ENCODE measurements at places on chromosomes 16 and 17.

DNA sequence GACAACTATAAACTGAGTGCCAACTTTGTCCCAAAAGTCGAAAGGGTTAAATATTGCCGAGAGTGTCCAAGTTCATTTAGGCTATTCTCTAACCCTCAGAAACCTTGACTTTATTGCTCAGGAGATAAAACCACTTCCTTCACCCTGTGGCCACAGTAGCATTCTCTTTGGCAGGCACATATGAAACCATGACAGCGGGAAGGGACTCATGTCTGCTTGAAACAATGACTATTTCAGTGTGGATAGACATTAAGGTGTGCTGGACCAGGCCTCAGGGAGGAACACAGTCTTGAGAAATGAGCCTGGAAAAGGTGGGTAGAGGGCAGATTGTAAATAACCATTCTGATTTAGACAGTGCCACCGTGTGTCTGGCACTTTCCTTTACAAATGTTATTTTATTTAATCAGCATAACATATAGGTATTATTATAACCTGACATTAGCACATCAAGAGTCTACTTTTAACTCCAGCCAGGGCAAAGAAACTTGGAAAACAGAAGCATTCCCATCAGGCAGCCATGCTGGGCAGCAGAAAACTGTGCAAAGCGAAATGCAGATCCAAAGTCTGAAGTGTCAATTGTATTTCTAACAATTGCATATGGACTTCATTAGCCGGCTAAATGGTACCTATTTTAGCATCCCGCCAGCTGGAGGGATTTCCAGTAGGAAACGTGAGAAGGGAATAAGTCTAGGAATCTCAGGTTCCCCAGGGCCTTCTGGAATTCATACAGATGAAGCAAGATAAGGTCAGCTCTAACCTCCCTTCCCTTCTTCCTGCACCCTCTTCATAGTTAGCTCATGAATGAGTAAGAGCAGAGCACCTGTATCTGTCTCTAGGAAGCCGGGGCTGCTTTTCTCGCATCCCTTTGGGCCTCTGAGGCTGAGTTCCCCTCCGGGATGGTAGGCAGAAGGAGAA, 212.8 kb upstream of the ELAC2 start:
- no peak for DNase-seq

DNA sequence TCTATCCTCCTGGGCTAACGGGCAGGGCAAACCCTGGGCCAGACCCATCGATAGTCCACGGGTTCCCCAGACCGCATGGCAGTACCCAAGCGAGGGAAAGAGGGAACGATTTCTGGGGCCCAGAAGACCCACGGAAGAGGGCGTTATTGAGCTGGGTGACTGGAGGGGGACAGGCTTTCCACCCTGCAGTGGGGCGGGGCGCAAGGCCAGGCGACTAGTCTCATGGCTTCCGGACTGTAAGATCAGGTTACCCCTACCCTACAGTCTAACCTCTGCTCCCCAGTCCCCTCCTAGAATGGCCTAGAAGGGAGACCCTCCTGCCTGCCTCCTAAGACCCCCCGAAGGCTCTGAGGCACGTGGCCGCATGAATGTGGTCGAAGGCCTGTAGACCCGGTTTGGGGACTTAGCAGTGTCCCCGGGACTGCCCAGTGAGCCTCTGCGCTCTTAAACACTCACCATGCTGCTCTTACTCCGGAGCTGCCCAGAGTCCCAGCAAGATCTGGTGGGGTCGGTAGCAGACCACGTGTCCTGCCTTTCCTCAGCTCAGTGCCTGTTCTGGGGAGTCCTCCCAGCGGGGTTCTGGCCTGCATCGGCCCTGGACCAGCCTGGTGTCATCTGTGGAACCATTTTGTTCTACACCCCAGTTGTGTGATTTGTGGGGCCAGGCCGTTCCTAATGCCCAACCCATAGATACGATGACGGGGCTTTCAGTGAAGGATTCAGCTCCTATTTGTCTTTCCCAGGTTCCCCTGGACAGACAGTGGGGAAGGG, 13.2 kb upstream of the AURKB start:
- DNase-seq, result no peak

DNA sequence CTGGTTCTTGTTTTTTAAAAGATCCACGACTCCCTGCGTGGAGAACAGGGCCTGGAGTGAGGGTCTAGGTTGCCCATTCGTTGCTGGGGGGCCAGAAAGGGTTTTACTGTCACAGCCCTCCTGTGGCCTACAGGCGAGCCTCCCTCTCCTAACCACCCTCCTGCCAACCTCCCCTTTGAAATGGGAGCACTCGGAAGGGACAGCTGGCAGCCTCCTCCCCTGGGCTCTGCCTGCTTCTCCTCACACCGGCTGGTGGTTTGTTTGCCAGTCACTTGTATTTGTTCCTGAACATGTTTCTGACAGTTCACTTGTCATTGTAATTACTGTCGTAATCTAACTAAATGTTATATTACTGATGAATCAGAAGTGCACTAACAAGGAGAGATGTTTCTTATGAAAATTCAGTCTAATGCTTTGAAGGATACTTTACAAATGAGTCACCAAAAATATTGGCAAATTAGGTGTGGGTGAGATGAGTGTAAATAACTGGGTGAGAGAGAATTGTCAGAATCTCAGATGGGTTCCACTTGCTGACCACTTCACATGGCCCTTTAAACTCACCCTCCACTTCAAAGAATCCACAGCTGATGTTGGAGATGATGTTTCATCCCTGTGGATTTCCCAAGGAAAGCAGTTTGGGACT, 2.7 kb upstream of the SPPL2C start:
- no peak for DNase-seq

- no peak for DNase-seq
Observed at GRCh38 chr17:54085934-54086333, 263.2 kb downstream of the KIF2B start.
